ENCODE measurements at places on chromosomes 12 and 14.

- no peak for DNase-seq
Measured at GRCh38 chr12:26133521-26133920, 8.7 kb upstream of the BHLHE41 start.

DNA sequence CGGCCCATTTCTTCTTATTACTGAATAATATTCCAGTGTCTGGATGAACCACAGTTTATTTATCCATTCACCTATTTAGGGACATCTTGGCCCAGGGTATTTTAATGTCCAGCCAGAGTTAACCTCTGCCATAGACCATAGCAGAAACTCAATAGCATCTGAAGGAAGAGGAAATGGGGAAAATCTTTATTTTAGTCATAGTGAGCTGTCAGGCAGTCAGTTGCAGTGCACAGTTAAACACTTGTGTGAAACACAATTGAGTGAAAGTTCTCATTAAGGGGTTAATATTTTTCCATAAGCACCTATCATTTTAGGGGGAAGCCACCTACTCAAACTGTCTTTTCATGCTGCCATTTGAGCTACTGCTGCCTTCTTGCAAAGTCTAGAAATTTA lies 197.3 kb upstream of the PPFIA2 start:
- DNase-seq = no peak

GRCh38 chr14:100868621-100869370 lies 34.7 kb downstream of the RTL1 start:
- DNase-seq = no peak

GRCh38 chr12:71873821-71874220 lies 34.3 kb downstream of the TBC1D15 start:
- no peak for DNase-seq

- no peak for DNase-seq
Measured at GRCh38 chr12:12964255-12964654, 12.3 kb upstream of the GPRC5D start.

DNA sequence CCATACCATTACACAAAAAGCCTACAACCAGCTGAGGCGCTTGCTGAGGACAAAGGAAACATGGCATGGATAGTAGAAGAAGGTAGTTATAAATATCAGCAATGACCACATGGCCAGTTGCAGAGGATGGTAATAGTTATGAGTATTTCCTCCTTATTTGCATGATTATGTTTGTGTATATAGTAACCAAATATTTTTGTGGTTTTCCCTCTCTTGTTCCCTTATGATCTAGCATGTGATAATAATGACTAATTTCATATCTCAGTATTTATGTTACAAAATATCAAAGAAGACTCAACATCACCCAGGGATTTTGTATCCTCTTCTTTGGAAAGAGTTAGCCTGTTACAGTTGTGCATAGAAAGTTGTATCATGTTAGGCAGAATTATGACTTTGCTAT lies 13.5 kb upstream of the CATSPERB start:
- DNase-seq = no peak

DNA sequence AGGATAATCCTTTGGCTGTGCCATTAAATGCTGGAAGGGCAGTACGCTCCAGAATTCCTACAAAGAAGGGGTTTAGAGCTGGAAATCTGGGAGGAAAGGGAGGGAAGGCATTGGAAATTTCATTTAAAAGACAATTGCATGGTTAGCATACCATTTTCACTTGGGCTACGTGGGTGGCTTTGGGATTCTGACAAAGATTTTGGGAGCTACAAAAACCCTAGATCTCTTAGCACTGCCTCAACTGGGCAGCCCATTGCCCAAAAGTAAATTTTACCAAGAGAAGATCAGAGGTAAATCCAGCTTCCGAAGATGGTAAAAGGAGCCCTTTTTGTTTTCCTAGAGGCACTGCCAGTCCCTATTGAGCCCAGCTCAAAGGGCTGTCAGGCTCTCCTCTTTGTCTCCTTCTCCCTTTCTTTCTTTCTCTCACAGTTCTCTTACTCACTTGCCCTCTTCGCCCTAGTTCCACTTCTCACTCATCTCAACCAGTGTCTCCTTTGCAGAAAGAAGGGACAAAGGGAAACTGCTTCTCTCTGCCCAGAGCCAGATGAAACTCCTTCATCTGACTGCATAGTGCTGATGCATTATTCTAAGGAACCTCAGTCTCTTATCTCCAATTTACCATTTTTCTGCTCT lies 125.4 kb upstream of the PLEKHA5 start:
- DNase-seq = no peak

GRCh38 chr12:109890620-109891170 lies 9.4 kb upstream of the TCHP start:
- no peak for DNase-seq

DNA sequence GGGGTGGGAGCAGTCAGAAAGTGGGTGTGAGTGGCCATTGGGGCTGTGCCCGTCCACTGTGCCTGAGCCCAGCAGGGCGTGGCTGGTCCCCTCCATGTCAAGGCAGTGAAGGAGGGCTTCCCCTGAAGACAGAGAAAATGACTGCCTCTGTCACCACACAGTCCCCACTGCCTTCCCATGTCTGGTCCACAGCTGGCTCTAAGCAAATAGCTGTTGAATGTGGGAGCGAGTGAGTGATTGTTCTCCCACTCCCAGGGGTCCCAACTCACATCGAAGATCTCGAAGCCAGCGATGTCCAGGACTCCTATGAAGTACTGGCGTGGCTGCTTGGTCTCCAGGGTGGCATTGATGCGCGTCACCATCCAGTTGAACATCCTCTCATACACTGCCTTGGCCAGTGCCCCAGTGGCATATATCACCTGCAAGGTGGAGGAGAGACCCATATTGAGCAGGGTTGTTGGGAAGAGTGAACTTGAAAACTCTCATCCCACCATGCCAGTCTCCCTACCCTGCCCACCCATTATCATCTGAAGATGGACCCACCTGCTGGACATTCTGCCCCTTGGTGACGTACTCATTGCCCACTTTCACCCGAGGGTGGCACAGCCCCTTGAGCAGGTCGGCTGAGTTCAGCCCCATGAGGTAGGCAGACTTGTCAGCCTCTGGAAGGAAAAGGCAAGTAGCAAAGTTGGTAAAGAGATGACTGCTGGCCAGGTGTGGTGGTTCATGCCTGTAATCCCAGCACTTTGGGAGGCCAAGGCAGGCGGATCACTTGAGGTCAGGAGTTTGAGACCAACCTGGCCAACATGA lies 6.6 kb downstream of the MYH7 start:
- DNase-seq = no peak

DNA sequence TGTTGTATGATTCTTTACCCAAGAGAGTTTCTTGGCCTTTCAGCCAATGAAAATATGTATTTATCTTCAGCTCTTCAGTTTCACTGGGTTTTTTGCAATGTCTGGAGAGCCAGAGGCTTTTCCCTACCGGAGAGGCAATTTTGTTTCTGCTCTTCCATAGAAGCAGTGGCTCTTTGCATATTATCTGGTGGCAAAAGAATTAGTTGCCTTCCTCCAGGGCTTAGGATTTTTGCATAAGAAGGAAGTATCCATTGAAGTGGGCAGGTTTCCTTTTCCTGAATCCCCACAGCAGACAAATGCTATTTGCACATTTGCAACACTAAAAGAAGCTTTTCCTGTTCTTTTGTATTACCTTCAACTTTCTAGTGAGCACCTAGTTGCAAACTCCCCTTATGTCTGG lies 75.2 kb downstream of the NTS start:
- no peak for DNase-seq

GRCh38 chr12:55737581-55738122 lies 5.3 kb upstream of the GDF11 start:
- no peak for DNase-seq

DNA sequence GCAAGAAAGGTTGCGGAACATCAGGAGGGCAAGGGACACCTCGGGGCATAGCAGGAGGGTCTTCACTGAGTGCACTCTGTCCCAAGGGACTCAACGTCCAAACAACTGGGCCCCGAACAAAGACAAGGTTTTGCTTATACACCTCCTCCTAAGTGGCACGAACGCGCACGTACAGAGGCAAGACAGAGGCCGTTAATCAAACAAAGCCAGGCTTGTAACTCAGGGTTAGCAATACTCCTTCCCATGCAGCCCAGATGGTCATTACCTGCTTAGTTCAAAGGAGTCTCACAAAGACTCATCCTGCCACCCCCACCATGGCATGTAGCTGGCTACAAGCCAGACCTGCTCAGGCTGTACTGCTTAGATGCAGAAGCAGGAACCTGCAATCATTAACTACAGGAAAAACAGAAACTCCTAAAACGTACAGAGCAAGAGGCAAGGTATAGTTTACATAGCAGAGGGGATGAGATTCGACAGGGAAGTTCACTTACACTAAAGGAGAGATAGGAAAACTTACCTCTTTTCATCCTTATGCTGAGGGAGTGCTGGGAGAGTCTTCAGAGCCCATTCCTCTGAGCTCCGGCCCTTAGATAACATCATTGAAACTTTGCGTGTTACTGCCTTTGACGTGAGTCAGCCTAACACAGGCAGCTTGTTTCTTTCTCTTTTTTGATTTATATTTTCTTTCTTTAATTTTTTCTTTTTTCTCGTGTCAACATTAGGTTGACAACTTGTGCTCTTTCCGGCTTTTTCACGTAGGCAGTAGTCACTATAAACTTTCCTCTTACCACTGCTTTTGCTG lies 1319.1 kb downstream of the TMEM121 start:
- peak; percentile 18 for DNase-seq

DNA sequence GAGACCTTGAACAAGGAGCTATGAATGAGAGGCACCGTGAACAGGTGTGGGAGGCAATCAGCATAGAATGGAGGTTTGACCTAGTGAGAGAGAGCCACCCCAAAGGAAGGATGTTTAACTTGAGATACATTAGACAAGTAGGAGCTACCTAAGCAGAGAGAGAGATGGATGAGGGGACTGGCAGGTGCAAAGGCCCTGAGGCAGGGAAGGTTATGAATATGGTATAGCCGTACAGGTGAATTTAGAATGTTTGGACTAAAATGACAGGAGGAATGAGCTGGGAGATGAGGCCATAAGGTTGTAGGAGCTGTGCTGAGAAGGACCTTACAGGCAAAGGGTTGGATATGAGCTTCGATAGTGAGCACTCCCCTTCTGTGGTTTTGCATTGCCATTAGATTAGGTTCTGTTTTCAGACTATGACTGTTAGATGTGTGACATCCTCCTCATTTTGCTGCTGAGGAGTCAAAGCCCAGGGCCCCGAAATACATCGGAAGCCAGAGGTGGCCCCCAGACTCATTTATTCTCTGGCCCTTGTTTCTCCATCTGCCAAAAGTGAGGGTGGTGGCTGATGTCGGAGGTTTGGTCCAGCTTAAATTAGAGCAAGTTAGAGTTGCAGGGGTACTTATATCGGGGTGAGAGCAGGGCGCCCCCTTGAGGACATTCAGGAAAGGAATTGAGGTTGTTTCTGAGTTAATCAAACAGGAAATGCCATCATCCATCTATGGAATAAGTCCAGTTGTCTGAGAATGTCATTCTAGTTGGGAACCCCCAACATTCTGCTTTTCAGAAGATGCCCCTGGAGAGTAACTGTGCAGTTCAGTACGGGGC lies 29.4 kb downstream of the SLC24A4 start:
- DNase-seq = no peak

DNA sequence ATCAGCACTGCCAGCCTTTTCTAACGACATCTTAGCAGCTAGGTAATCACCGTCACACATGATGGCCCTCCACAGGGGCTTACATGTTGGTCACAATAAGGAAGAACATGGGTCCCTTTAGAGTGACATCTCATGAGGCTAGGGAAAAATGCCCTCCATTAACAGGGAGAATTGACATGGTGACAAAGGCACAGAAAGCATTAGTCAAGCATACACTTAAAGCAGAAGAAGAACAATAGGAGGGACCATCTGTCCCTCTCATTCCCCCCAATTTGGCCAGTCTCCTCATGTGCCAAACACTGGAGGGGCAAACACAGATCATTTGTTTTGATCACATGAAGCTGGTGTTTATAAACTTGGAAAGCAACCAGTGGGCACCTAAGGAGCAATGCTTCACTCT lies 78.0 kb downstream of the GRIP1 start:
- DNase-seq = no peak

- DNase-seq = no peak
Measured at GRCh38 chr14:71964716-71965115, 32.5 kb downstream of the RGS6 start.

- no peak for DNase-seq
Measured at GRCh38 chr12:119302451-119303080, 32.0 kb upstream of the CCDC60 start.

DNA sequence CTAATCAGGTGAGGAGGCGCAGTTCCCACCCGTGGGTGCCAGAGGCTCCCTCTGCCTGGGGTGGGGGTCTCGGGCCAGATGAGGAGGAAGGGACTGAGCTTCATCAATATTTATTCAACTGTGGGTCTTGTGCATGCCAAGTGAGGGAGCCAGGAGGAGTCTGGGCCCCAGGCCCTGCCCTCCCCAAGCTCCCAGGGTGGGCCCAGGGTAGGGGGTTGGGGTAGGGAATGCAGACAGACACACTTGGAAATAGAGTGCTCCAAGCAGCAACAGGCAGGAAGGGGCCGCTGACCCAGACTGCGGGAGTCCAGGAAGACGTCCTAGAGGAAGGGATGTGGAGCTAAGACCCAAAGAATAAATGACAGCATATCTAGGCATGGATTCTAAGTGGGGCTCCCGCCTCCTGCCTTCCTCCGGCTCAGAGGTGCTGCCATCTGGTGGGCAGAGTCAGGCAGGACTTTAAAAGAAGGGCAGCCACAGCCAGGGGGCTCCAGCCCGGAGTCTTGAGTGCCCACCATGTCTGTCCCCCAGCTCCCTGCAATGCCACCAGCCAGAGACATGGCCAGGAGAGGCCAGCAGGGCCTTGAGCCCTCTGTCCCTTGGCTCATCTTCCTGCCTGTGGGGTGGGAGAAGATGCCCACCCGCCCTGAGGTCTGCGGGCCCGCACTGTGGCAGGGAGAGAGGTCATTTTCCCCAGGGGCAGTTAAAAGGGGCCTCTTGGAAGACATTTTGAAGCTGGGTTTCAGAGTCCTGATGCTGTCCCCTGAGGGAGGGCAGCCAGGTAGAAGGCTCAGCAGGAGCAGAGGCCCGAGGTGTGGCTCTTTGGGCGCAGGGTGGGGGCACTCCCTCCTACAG lies 70.1 kb downstream of the PHETA1 start:
- DNase-seq = peak; percentile 31

GRCh38 chr12:47888153-47888819 lies 16.5 kb downstream of the VDR start:
- no peak for DNase-seq

GRCh38 chr14:52806115-52806514 lies 14.7 kb upstream of the GNPNAT1 start:
- no peak for DNase-seq
